ENCODE measurements at places on chromosomes 3 and 15.

DNA sequence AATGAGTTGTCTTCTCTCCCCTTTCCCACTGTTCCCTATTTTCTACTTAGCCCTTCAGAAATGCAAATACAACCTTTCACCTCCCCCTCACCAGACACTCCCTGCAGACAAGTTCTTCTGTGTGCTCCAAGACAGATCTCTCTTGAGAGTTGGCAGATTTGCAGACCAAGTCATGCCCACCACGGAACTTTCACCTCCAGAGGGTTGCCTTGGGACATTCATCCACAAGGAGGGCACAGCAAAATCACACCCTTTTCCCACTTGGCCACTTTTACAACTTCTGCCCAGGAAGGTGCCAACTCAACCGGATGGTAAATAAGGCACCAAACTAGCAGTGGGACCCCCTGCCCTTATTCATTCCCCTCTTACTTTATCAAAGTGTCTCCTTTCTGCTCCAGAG, 53.5 kb downstream of the SLC30A4 start:
- no peak for DNase-seq

- no peak for DNase-seq
These were observed 31.3 kb downstream of the SUSD5 start for GRCh38 chr3:33187368-33187634.

DNA sequence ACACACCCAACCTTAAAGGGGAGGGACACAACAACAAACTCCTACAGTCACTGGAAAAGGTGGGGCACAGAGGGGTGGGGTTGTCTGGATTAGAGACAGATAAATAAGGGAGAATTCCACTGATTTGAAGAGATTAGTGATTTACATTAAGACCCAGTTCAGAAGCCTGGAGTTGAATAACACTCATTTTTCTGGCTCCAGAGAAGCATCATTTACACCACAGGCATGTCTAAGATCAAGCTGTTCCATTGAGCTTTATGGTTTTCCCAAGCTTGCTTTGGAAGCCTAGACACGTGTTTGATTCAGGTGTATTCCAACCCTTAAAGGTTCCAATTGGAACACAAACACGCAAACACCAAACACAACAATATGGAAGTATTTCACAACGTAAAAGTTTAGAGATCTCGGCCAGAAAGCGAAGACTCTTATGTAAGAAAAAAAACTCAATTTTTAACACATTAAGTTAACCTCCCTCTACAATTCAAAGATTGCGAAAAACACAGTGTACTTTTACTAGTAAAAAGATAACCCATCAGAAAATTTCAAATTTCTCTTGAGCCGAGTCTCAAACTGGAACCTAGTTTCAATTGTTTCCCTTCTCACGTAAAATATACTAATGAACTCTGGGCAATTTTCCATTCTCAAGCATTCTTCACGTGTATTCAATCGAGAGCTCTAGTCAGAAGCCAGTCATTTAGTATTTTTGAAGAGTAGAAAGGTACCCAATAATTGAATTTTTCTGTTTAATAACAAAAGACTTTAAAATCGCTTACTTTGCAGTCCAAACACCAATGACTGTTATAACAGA, 2.1 kb downstream of the TRA2B start:
- DNase-seq: no peak

- no peak for DNase-seq
These were observed 41.1 kb downstream of the ACAA1 start for GRCh38 chr3:38095669-38096483.

GRCh38 chr3:196344663-196345062, 6.5 kb upstream of the TM4SF19 start:
- DNase-seq: no peak

DNA sequence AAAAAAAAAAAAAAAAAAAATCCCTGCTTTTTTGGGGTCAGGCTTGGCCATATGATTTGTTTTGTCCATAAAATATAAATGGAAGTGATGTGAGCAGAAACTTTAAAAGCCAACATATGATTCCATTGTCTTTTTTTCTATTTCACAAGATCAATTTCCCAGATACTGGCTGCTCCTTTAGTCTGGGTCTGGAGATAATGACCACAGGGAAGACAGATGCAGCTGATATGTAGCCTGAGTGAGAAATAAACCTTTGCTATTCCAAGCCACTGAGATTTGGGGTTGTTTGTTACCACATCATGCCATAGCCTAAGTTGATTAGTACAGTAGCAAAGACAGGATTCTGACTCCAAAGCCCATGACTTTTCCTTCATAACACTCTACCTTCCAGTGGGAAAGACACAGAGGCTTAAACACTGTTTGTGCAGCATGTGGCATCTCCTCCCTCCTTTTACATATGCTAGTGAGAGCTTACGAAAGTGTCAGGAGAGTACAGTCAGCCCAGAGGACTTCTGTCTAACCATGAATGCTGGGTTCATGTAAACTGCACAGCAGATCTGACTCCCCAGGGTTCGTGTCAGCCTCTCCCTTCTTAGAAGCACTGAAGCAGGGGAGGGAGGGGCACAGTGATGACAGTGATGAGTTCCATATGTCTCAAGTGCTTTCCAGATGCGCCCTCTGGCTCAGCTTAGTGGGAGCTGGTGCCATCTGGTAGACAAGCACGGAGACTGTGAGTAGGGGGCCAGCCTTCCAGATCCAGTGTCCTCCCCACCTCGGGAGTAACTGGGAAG, 36.7 kb upstream of the SLC7A14 start:
- no peak for DNase-seq

GRCh38 chr3:73074781-73075180, 13.3 kb downstream of the EBLN2 start:
- DNase-seq: no peak

- DNase-seq: no peak
These were observed 110.3 kb upstream of the TMC3 start for GRCh38 chr15:81484086-81484955.

- DNase-seq: no peak
These were observed 4.6 kb downstream of the ANAPC13 start for GRCh38 chr3:134481166-134481565.

DNA sequence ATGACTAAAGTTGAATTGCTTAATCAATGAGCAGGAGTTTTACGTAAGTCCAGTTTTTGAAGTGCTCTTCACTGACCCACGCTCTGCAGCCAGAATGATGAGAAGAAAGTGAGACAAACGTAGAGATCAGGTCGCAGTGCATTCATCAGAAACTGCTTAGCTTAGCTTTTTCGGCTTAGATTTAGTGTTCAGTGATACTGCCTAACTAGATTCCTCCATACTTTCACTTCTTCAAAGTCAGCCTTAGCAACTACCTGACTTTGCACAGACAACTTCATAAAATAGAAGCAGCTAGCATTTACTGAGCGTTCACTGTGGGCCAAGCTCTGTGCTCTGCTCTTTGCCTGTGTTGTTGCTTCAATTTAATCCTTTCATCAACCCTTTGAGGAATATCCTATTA, 116.1 kb downstream of the KCNH8 start:
- DNase-seq: no peak

GRCh38 chr15:57032338-57032737, 113.9 kb downstream of the TCF12 start:
- DNase-seq: no peak

DNA sequence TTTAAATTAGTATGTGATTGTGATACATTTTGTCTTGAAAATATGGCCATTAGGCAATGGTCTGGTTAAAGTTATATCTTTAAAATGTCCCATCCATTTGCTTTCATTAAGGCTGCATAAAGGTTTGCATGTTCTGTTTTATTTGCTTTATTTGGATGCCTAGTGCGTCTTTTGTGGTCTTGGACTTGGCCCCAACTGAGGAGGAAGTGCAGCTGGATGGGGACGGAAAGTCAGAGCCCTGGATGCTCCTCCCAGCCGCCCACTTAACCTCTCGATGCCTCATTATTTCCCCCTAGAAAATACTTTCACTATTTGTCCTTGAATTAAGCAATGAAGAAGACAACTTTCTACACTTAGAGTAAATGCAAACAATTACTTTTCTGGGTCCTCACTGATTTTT, 898.2 kb downstream of the MCTP2 start:
- no peak for DNase-seq

DNA sequence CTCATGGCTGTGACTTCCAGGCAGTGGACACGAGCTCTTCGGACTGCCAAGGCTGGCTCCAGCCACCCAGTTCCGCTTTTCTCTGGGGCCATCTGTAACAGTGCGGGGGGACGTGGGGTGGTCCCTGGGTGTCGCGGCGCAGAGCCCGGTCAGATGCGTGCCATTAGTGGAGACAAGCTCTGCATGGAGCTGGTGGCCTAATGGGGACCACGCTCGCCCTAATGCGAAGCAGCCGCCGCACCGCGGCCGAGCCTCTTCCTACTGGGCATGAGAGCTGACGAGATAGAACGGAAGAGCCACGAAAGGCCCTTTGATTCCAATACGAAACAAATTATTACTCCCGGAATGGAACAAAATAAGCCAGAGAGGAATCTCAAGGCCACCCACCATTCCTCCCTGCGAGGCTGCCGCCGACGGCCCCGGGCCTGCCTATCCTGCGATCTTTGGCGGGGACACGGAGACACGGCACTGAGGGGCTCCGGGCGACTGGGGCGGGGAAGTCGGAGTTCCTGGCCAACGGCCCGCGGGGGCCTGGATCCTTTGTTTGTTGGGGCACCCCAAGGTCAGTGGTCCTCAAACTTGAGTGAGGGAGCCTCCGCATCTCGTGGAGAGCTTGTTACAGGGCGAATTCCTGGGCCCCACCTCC, 18.1 kb downstream of the FOXL2 start:
- no peak for DNase-seq

GRCh38 chr3:38386992-38387750, 40.6 kb downstream of the XYLB start:
- no peak for DNase-seq

- no peak for DNase-seq
These were observed 326.4 kb downstream of the GBE1 start for GRCh38 chr3:81435050-81435449.

DNA sequence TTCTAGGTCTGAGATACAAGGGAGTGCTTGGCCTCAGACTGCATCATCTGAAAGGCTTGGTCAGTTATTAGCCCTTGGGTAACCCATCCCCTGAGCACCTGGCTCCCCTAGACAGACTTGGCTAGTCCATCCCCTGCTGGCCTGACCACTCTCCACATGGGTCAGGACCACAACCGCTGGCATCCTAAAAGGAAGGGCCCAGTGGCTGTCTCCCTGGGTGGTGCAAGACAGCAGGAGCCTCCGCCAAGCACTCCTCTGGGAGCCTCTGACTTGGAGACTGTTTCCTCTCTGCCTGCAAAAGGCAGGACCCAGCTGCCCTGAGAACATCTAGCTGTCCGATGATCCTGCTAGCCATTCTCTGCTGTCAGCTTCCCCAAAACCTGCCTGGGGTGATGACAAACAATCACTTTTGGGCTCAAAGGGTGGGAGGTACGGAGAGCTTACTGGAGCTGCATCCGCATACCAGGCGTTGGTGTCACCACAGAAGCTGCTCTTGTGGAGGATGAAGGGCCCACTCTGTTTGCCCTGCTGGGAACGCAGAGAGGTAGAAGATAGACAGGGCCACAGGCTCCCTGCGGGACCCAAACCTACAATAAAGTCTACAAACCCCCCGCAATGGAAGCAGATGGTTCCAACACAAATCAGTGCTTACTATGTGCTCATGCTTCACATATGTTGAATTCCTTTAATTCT, 108.0 kb upstream of the PRR20G start:
- DNase-seq: no peak

GRCh38 chr3:157700405-157700804, 197.2 kb upstream of the VEPH1 start:
- no peak for DNase-seq

DNA sequence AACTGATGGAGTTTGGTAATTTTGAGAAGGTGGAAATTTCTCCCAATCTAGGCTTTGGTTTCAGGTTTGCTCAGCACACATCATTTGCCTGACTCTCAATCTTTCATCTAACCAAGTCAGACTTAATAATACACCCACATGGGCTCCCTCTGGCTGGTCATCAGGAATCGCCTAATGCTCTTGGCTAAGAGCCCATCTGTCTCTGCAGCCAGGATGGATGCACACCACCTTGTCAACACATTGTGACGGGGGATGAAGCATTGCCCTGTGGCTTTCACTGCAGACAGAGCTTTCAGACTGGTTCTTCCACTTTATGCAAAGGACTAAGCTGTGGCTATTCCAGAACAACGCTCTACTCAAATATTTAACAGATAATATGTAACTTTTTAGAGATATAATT, 3.0 kb upstream of the HDGFL3 start:
- DNase-seq: no peak

GRCh38 chr3:119294696-119295671, 801 bp downstream of the ARHGAP31 start:
- no peak for DNase-seq
